ENCODE measurements at places on chromosomes 1 and 21. TPM values are rescaled to one million over a fixed set of nuclear protein-coding genes. Genes with fewer than 3 reads are reported as not detected.

- no peaks in the 10 kb centered on the region for H3K36me3 ChIP-seq
- H3K27ac ChIP-seq: no peak overlapping the region
- H3K4me3 ChIP-seq: no peak overlapping the region
- no peak for DNase-seq
These were observed 69.8 kb upstream of the DNAH14 start for GRCh38 chr1:224859651-224860050.

DNA sequence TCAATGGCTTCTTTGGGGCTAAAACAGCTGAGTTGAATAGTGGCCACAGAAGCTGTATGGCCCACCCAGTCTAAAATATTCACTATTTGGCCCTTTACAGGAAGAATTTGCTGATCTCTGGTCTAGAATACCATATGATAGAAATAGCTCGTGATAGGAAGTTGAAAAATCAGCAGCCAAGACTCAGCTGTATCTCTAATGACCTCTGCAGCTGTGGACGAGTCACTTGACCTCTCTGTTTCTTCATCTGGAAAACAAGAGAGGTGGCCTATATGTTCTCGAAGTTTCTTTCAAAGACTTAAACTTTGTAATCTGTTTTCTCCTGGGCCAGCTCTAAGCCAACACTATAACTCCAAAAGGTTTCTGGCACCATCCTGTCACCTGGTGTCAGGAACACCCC lies 129.2 kb downstream of the ZBTB18 start:
- no peak for DNase-seq
- H3K27ac ChIP-seq: no peak overlapping the region
- H3K4me3 ChIP-seq: no peak overlapping the region
- H3K4me1 ChIP-seq: no peaks in the 10 kb centered on the region
- peaks cover 2% of the 10 kb centered on the region for H3K36me3 ChIP-seq

GRCh38 chr1:38283696-38284470 lies 237.3 kb upstream of the POU3F1 start:
- H3K27ac ChIP-seq: no peak overlapping the region
- no peak for DNase-seq
- H3K4me1 ChIP-seq: peaks cover 3% of the 10 kb centered on the region
- H3K27me3 ChIP-seq: peaks cover 32% of the 10 kb centered on the region
- no peak overlapping the region for H3K4me3 ChIP-seq
- peaks cover 3% of the 10 kb centered on the region for H3K36me3 ChIP-seq

DNA sequence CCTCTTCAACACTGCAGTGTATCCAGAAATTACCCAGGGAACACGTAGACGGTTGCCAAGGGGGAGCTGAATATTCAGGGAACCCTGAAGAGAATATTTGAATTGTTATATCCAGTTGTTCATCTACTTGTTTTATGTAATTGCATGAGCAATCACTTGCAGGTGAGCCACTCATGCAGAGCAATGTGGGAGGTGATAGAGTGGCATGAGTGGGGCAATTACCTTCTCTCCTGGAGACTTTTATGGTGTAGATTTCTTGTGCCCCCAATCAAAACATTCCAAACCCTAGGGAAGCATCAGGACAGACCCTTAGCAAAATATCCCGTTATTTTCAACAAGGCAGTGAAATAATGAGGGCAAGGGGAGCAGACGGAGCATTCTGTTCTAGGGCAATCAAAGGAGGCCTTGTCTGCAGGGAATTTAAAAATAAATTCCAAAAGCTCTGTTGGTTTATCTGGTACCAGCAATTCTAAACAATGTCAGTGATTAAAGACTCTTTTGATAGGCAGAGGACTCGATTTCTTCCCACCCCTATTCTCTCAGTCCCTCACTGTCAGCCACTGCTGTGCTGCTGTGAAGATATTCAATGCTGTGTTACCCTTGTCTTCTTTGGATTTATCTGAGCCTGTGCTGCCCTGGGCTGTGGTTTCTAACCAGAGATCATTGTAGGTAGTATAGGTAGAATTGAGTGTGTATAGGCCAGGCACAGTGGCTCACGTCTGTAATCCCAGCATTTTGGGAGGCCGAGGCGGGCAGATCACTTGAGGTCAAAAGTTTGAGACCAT lies 180.2 kb upstream of the MAP1LC3C start:
- H3K4me1 ChIP-seq: no peaks in the 10 kb centered on the region
- DNase-seq: no peak
- H3K36me3 ChIP-seq: no peaks in the 10 kb centered on the region
- H3K27me3 ChIP-seq: no peaks in the 10 kb centered on the region
- no peak overlapping the region for H3K4me3 ChIP-seq

GRCh38 chr1:64549464-64550239 lies 79.7 kb downstream of the CACHD1 start:
- H3K4me1 ChIP-seq: peaks cover 11% of the 10 kb centered on the region
- peaks cover 18% of the 10 kb centered on the region for H3K27me3 ChIP-seq
- H3K27ac ChIP-seq: no peak overlapping the region
- no peak overlapping the region for H3K4me3 ChIP-seq
- no peaks in the 10 kb centered on the region for H3K36me3 ChIP-seq
- no peak for DNase-seq

DNA sequence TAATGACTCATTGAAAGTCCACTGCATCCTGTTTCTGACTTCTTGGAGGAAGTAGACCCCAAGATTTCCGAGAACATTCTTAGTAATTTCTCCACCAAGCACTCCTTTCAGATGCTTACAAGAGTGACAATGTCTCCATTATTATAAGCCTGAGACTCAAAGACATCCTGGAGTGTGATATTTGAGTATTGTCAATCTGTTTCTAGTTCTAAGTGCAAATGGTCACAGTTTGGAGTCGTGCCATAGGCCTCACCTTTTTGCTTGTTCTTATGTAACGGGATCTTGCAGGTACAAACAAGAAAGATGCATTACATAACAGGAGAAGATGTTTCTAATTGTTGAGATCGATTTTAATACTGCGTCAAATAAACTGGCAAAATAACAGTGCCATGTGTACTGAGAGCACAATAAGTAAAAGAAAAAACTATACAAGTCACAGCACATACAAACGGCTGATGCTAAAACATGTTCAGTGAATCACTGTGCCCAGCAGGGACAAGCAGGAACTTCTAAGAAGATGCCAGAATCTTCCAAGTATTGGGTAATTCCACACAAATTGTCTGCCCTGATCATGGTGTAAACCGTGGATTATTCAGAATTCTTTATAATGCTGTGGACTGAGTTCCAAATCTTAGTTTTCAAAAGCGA lies 54.1 kb downstream of the CD2 start:
- peaks cover 60% of the 10 kb centered on the region for H3K4me1 ChIP-seq
- peak overlapping the region; percentile 100 for H3K27ac ChIP-seq
- H3K36me3 ChIP-seq: no peaks in the 10 kb centered on the region

DNA sequence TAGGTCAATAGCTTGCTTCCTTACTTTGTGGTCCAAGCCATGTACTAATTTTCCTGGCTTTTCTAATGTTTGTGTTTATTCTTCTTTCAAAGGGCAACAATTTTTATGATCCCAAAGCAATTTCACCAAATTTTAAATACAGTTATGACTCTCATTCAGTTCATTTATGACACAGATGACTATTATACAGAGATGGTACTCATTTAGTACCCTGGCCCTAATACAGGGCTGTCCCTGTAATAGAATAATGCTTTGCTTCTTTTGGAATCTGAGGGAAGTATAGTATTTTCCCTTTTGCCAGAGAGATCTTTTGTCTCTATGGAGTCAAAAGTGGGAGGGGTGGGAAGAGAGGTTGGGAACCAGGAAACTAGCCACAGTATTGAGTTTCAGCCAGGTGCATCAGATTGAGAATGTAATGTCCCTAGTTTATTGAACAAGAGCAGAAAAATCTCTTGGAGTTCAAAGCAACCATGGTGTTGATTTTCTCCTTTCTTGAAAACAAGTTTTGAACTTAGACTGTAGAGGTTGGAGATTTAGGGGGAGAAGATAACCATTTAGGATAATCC lies 20.4 kb downstream of the DENND2D start:
- peak overlapping the region; percentile 59 for H3K27ac ChIP-seq
- peaks cover 34% of the 10 kb centered on the region for H3K4me1 ChIP-seq
- DNase-seq: no peak
- no peaks in the 10 kb centered on the region for H3K27me3 ChIP-seq
- H3K4me3 ChIP-seq: no peak overlapping the region
- H3K36me3 ChIP-seq: no peaks in the 10 kb centered on the region

DNA sequence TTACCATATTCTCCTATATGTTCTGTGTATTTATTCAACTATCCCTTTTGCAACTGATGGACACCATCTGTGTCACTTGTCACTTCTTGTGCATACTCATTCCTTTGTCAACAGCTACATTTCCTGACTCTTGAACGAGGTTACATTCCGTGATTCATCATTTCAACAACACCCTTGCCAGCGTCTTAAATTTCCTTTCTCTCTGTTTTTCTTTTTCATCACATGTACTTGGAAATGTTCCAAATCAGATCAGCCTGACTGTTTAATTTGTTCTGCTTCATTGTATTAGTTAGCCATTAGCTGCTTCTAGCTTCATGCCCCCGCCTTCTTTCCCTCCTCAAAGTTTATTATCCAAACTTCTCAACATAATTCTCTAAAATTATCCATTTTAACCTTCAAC lies 173.0 kb downstream of the ADGRL4 start:
- DNase-seq: no peak
- no peak overlapping the region for H3K27ac ChIP-seq
- no peaks in the 10 kb centered on the region for H3K36me3 ChIP-seq
- no peaks in the 10 kb centered on the region for H3K27me3 ChIP-seq

- H3K4me1 ChIP-seq: peaks cover 6% of the 10 kb centered on the region
- DNase-seq: no peak
- H3K27me3 ChIP-seq: peaks cover 24% of the 10 kb centered on the region
- peaks cover 6% of the 10 kb centered on the region for H3K36me3 ChIP-seq
- H3K27ac ChIP-seq: peak overlapping the region; percentile 45
- no peak overlapping the region for H3K4me3 ChIP-seq
These were observed 61.6 kb downstream of the OPTC start for GRCh38 chr1:203555511-203556046.

DNA sequence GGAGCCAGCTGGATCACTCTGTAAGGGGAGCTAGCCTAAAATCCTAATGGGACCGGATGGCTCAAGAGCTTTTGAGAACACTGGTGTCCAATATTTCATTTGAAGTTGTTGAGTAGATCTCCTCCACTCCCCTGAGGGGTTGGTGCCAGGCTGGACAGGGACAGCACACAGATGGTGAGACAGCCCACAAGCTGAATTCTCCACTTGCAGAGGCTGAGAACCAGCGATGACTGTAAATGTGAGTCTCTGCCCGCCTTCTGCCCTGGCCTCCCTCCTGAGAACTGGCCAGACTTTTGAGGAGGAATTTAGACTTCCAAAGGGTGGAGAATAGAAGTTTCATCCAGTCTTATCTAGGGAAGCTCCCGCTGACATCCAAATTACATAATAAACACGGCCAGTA lies 20.5 kb upstream of the COQ8A start:
- DNase-seq: no peak
- H3K4me1 ChIP-seq: no peaks in the 10 kb centered on the region
- peaks cover 5% of the 10 kb centered on the region for H3K36me3 ChIP-seq
- no peak overlapping the region for H3K27ac ChIP-seq
- H3K27me3 ChIP-seq: peaks cover 20% of the 10 kb centered on the region

DNA sequence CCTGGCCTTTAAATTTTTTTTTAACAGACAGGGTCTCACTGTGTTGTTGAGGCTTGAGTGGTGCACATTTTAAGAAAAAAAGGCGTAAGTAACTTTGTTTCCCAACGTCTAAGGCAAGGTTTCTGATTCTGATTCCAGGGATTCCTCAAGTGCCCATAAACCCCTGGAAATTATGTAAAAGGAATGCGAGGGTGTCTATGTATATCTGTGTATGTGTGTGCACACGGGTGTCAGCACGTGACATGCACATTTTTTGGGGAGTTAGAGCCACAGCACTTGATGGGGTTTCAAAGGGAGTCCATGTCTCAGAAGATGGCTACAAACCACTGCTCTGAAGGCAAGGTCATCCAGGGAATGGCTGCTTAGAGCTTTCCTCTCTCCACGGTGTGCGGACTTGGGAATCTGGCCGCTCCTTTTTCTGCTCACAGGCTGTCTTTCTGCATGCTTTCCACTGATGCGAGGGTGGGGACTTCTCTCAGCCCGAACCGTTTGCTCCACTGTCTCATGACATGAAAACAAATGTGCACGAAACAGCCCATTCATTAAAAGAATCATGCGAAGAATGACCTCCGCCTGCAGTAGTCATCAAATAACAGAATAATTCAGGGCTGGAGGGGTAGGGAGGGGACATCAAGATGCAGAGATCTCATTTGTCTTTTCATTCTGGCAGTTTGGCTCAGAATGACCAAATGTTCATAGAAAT lies 18.7 kb upstream of the RERE start:
- no peak for DNase-seq
- H3K4me1 ChIP-seq: no peaks in the 10 kb centered on the region
- no peaks in the 10 kb centered on the region for H3K36me3 ChIP-seq

DNA sequence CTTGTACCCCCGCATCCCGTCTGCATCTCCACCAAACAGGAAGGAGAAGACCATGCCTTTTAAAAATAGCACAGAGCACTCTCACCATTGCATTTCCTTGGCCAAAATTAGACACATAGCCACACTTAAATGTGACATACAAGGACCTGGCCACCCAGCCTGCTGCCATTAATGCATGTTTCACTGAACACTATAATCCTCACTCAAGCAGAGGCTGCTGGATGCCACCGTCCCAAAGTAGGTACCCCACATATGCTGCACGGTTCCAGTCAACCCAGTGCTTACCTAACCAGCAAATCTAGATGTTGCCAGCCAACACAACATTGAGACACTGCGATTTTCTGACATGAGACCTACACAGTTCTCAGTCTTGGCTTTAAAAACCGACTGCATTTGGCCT lies 107.7 kb downstream of the ADSS2 start:
- H3K4me1 ChIP-seq: no peaks in the 10 kb centered on the region
- peaks cover 10% of the 10 kb centered on the region for H3K27me3 ChIP-seq
- H3K36me3 ChIP-seq: no peaks in the 10 kb centered on the region
- no peak overlapping the region for H3K4me3 ChIP-seq

Gene TTC22
- 10.4 TPM for total RNA-seq

Gene BECN2
- not detected for total RNA-seq

Gene NCAM2
- total RNA-seq: not detected

Gene HTR6
- 0.17 TPM for total RNA-seq

Gene CLCA1
- total RNA-seq: not detected

Gene ADCY10
- 1.4 TPM for total RNA-seq
